Fibroblast of lung (primary cell): ENCODE measurements at places on chromosomes 6 and 20. TPM values are rescaled to one million over a fixed set of nuclear protein-coding genes. Genes with fewer than 3 reads are reported as not detected.

The CD83 gene
- 1.3 and 5.0 TPM in 2 replicates for total RNA-seq

The LCA5 gene
- 5.6 and 7.8 TPM in 2 replicates for total RNA-seq

DNA sequence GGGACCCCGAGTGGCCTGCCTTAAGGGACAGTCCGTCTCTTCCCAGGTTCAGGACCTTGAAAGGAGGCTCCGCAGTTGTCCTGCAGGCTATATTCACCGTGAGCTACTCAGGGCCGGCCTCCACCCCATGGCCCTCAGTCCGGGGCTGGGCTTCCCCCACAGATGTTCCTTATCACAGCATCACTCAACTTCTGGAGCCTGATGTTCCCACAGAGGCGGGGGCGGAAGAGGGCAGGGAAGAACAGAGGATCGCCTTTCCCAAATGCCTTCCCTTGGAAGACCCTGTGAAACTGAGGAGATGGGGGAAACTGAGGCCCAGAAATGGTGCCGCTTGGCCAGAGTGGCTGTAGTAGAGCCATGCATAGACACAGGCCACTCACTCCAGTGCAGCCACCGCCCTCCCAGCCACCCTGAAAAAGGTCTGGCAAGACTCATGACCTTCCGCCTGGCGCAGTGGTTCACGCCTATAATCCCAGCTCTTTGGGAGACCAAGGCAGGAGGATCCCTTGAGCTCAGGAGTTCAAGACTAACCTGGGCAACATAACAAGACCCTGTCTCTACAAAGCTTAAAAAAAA, 4.3 kb upstream of the COX4I2 start:
- DNase-seq = no peak

DNA sequence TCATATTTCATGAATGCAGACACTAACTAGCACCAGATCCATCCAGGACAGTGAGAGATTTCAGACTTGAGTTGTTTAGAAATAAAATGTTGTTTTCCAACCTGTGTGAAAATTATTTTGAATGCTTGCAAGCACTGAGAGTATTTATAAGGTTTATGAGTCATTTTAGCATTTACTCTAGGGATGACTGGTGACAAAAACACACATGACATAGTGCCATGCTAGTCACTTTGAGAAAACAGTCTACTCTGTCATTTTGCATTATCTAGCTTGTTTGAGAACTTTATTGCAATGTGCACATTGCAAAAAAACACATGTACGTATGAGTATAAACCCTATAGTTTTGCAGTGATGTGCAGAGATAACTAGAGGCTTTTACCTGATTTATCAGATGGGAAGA, 456.6 kb downstream of the LMBRD1 start:
- no peak for DNase-seq

- peak; percentile 19 for DNase-seq
These were observed 474 bp downstream of the RBM38 start for GRCh38 chr20:57391439-57392301.
